Fibroblast of gingiva (primary cell): ENCODE measurements at places on chromosomes 2 and 18.
A peak's percentile ranks its signal among the peaks of the same experiment; 100 is the strongest.

- DNase-seq, result peak; percentile 62
These were observed 53.8 kb downstream of the TEX44 start for GRCh38 chr2:231646476-231646875.

GRCh38 chr2:68216454-68217310, 35.6 kb downstream of the PPP3R1 start:
- DNase-seq, result no peak

- DNase-seq, result no peak
These were observed 3.0 kb upstream of the CEP68 start for GRCh38 chr2:65053199-65053598.

GRCh38 chr2:131009713-131010475, 83.4 kb downstream of the FAM168B start:
- DNase-seq, result no peak

GRCh38 chr2:183284606-183285005, 160.4 kb downstream of the NUP35 start:
- DNase-seq, result peak; percentile 40

GRCh38 chr2:33314541-33314940, 161.9 kb upstream of the RASGRP3 start:
- DNase-seq, result no peak

DNA sequence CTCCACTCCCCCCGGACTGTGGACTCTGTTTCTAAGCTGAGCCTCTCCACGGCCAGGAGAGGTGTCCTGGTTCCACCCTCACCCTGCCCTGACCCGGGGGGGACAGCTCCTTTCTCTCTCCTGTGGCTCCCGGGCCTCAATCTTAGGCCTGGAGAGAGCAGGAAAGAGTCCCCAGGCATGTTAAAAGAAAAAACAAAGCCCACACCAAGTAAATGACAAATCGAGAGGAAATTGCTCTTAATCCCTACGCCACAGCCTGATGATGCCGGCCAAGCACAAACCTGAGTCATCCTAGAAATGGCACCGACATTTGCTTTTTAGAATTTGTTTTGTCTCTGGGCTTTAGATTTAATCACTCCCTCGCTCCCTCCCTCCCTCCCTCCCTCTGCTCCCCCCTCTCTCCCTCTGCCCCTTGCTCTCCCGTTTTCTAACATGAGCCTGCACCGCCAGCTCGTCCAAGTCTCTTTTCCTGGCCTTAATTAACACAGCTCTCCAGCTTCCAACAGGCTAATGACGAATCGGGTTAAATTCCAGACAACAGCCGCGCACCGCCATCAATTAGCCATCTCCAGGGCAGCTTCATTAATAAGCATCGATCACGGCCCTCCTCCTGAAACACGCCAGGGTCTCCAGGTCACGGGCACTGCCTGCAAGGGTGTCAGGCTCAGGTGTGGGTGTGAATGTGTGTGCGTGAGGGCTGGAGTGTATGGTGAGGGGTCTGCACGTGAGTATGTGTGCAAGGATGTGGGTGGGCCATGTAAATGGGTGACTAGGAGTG, 230.8 kb downstream of the CELF4 start:
- peak; percentile 25 for DNase-seq

DNA sequence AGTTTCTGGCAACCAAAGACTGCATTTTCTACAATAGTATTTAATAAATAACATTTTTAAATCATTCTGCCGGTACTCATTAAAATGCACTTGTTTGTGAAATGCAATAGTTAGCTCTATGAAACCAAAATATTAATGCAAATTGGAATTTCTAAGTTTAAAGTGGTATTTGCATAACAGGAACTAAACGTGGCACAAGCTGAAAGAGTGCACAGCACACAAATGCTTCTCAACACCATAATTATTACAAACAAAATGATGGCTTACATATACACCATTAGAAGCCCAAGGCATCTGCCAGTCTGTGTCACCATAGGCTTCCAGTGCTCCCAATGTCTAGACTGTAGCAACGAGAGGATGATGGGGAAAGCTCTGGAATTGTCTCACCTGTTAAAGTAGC, 280.5 kb downstream of the TCF4 start:
- DNase-seq, result no peak

GRCh38 chr18:34492652-34493051, 217.4 kb upstream of the DTNA start:
- no peak for DNase-seq

GRCh38 chr2:17058772-17059402, 393.3 kb upstream of the CYRIA start:
- DNase-seq, result no peak

- no peak for DNase-seq
These were observed 315.7 kb upstream of the CWC22 start for GRCh38 chr2:180322781-180323180.
